ENCODE measurements at places on chromosomes 6 and 20.

DNA sequence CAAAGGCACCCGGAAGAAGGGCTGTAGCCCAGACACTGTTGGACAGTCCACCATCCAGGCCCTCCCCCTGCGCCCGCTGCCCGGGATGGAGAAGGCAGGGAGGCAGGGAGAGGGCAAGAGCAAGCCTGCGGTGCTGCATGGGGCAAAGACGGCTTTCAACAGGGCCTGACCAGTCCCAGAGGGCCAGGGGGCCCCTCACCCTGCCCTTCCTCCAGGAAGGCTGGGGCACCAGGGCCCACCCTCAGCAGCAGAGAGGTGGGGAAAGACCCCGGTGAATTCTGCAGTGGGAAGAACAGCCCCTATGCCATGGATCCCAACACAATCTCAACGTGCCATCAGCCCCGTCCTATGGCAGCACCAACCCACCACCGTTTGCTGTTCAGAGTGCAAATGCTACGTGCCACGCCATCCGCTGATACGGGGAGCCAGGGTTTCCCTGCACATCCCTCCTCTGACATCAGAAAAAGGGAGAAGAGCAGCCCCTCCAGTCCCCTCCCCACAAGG, 41.1 kb downstream of the RRBP1 start:
- no peak overlapping the region for H3K27ac ChIP-seq
- no peak for DNase-seq
- no peaks in the 10 kb centered on the region for H3K27me3 ChIP-seq
- no peak overlapping the region for H3K4me3 ChIP-seq
- H3K4me1 ChIP-seq: no peaks in the 10 kb centered on the region
- no peaks in the 10 kb centered on the region for H3K36me3 ChIP-seq

DNA sequence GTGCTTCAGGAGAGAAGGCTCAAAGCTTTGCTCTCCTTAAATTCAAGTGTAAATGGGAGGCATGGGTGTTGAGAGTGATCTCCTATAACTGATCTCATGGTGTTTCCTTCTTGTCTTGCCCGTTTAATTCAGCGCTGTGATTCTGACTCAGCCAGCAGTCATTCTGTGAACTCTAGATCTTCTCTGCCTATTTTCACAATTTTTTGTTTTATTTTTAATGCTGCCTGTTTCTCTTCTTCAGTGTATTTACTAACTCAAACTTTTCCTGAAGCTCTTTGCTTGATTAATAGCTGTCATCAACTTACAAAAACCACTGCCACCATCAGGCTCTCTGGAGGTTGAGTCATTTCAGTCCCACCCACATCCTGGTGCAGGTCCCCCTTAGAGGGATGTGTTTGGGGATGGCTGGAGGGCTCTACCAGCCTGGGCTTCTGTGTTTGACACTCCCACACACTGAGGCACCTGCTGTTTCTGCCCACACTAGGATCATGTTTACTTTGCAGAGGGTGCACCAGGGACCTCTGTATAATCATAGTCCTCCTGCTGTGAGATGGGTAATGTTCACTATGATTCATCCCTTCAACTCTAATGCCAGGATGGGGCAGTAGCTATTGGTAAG, 94.0 kb downstream of the SHLD1 start:
- peak overlapping the region; percentile 85 for H3K27ac ChIP-seq
- peaks cover 1% of the 10 kb centered on the region for H3K36me3 ChIP-seq
- H3K4me1 ChIP-seq: peaks cover 62% of the 10 kb centered on the region
- H3K4me3 ChIP-seq: peak overlapping the region; percentile 30

GRCh38 chr20:58103517-58103904, 124.9 kb downstream of the ANKRD60 start:
- H3K36me3 ChIP-seq: no peaks in the 10 kb centered on the region
- H3K4me1 ChIP-seq: peaks cover 4% of the 10 kb centered on the region
- peaks cover 28% of the 10 kb centered on the region for H3K27me3 ChIP-seq
- H3K4me3 ChIP-seq: no peak overlapping the region

- H3K27me3 ChIP-seq: peaks cover 2% of the 10 kb centered on the region
- no peak overlapping the region for H3K27ac ChIP-seq
- peaks cover 2% of the 10 kb centered on the region for H3K4me1 ChIP-seq
- H3K4me3 ChIP-seq: no peak overlapping the region
- H3K36me3 ChIP-seq: no peaks in the 10 kb centered on the region
These were observed 28.4 kb upstream of the GCLC start for GRCh38 chr6:53573299-53573698.

GRCh38 chr20:32333181-32333987, 24.7 kb upstream of the ASXL1 start:
- DNase-seq: peak; percentile 63
- peaks cover 61% of the 10 kb centered on the region for H3K36me3 ChIP-seq
- peaks cover 55% of the 10 kb centered on the region for H3K4me1 ChIP-seq
- peak overlapping the region; percentile 90 for H3K27ac ChIP-seq
- peak overlapping the region; percentile 34 for H3K4me3 ChIP-seq
- no peaks in the 10 kb centered on the region for H3K27me3 ChIP-seq

DNA sequence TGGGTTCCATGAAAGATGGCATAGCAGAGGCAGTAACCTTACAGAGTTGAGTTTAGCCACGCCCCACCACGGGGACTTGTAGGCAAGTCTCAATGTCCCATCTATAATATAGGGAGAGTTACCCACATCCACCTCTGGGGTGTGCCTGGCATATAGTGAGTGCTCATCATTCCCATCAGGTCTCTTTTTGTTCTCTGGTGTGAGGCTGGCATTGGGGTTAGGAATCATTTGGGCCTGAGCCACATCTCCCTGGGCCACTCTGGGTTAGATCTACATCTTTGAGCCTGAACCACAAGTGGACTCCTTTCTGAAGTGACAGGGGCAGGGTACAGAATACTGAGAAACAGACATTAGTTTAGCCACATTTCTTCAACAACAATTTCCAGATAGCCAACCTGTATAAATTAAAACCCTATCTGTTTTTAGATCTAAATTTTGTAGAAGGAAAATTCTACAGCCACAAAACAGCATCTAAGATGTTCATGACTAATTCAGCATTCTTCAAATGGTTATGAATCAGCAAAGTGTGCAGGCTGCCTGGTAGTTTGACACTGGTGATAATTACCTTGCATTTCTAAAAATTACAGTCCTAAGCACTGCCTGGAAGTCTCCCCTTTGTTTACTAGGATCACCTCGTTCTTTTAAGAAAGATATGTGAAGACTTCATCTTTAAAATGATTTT, 20.1 kb downstream of the RNF24 start:
- peak overlapping the region; percentile 68 for H3K27ac ChIP-seq
- H3K4me3 ChIP-seq: no peak overlapping the region
- peaks cover 4% of the 10 kb centered on the region for H3K36me3 ChIP-seq
- peak; percentile 50 for DNase-seq
- no peaks in the 10 kb centered on the region for H3K27me3 ChIP-seq
- H3K4me1 ChIP-seq: peaks cover 51% of the 10 kb centered on the region

DNA sequence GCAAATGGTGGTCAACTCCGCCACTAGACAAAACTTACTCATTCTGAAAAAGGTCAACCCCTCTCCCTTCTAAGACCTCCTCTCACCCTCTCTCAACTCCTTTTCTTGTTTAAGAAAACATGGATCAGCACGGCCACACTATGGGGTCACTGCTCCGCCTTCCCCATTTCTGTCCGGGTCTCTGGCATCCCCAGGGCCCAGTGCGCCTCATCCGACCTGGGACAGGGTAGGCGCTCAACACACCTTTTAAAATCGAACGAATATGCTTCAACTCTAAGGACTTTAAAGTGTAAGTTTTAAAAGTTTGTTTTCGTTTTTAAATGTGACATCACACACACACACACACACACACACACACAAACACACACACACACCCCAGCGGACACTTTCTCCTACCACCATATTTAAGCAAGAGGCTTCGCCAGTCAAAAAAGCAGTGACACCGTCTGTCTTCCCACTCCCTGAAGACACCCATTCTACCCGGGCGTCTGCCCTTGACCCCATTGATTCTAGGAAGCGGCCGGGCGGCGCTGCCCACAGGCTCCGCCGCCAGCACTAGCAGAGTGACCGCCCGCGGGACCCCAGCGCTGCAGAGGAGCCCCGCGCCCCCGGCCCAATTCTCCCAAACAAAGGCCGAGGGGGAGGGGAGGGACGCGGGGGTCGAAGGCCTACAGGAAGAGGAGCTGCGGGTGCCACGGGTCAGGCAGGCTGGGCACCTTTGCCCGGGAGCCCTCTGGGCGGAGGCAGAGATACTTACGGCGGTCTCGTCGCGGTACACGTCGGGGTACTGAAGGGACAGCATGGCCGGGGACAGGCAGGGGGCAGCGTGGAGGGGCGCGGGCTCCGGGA, 568 bp downstream of the PREP start:
- peaks cover 3% of the 10 kb centered on the region for H3K36me3 ChIP-seq
- peak overlapping the region; percentile 85 for H3K4me3 ChIP-seq
- H3K27ac ChIP-seq: peak overlapping the region; percentile 86
- H3K4me1 ChIP-seq: peaks cover 66% of the 10 kb centered on the region

DNA sequence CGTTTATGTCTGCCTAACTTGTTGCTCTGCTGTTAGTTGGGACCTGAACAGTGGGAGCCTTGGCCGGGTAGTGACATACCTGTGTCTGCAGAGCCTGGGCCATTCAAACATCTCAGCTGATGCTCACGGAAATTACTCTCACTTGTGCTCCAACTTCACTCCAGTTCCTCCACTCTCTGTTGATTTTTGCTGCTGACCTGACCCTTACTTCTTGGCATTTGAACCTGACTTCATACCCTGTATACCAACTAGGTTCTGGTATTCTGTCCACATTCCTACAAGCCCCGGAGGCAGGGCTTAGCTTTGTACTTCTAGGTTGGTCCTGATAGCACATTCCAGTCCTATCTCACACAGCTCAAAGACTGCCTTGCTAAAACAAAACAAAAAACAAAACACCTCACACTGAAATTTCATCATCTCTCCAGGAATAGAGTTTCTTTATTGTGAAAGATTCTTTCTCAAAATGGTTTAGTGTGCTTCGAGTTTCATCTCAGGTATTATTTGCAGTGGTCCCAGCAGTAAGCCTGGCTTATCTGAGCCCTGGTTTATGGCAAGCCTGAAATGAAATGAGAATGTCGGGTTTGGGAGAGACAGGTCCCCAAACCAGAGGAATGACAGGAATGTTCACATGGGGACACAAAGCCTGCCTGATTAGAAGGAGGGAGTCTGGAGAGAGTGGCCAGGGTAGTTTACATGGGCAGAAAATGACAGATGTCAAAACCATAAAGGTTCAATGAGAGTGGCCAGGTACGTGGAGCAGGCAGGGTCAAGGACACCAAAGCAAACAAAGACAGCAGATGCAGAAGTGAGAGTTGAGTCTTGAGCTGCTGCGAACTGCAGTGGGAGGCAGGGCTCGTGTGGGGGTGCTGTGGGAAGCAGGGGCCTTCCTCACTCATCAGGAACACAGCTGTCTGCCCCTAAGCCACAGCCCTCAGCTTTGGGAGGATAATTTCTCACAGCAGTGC, 174.2 kb upstream of the HDAC2 start:
- no peak overlapping the region for H3K27ac ChIP-seq
- H3K27me3 ChIP-seq: peaks cover 3% of the 10 kb centered on the region
- H3K36me3 ChIP-seq: no peaks in the 10 kb centered on the region
- DNase-seq: no peak
- H3K4me1 ChIP-seq: no peaks in the 10 kb centered on the region

GRCh38 chr6:122620428-122620827, 10.2 kb downstream of the PKIB start:
- DNase-seq: no peak
- no peaks in the 10 kb centered on the region for H3K4me1 ChIP-seq
- no peak overlapping the region for H3K4me3 ChIP-seq
- peaks cover 16% of the 10 kb centered on the region for H3K27me3 ChIP-seq

GRCh38 chr6:9623985-9624384, 790.9 kb downstream of the TFAP2A start:
- no peak overlapping the region for H3K4me3 ChIP-seq
- no peaks in the 10 kb centered on the region for H3K27me3 ChIP-seq
- H3K4me1 ChIP-seq: no peaks in the 10 kb centered on the region
- H3K36me3 ChIP-seq: no peaks in the 10 kb centered on the region

DNA sequence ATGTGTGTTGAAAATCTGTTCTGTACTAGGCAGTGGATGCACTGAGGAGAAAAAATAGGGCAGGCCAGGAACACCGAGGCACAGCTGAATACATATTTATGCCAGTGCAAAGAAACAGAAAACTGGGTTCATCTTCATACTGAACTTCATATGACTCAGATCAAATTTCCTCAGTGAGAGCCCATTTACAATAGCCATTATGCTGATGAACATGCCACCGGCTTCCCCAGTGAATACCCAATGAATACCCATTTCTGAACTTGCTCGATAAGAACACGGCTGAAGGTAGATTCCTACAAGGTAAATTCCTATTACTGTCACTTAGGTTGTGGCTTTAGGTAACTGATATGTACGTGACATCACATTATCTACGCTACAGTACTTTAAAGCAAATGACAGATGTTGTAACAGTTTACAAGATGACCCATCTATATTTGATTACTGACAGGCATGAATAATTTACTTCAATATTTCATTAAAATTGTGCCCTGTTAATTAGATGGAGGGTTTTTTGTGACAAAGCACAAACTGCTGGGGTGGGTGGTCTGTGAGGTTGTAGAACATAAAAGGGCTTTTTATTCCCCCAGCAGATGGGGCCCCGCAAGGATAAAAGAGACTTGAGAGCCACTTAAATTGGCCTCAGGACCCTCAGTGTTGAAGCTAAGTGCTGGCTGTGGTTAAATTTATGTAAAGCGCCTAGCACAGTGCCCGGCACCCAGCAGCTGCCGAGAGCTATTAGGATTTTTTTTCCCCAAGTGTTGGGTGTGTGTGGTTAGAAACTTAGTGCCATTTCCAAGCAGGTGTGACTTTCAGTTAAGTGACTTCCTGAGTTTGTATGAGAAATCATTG, 264.5 kb downstream of the CD83 start:
- H3K36me3 ChIP-seq: peaks cover 2% of the 10 kb centered on the region
- DNase-seq: peak; percentile 8
- no peak overlapping the region for H3K27ac ChIP-seq
- no peaks in the 10 kb centered on the region for H3K27me3 ChIP-seq
- peaks cover 43% of the 10 kb centered on the region for H3K4me1 ChIP-seq
- H3K4me3 ChIP-seq: no peak overlapping the region

DNA sequence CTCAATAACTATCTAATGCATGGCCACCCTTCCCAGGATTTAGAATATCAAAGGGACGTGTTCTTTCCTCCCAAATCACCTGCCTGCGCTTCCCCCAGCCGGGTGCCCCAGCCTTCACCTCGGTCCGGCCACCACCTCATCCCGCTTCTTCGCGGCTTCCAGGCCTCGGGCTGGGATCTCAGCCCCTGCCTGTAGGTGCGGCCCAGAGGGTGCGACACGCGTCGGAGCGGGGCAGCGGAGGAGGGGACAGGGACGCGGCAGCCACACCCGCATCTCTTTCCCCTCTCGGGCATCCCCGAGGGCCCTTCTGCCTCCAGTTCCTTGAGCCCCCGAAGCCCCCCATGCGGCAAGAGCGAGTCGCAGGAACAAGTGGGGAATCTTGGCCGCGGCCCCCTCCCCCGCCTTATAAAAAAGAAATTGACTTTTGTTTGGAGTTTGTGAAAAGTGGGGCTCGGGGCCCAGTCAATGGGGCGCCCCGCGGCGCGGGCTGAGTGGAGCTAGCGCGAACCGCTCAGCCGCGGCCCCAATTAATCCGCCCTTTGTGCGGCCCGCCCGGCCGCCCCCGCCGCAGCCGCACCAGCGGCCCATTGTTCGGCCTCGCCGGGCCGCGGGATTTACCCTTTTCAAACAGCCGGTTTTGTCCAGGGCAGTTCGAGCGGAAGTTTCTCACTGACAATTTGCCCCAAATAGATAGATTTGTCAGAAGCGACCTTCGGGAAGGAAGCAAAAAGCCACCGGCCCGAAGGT, 8.4 kb upstream of the NR2E1 start:
- H3K27ac ChIP-seq: no peak overlapping the region
- H3K36me3 ChIP-seq: no peaks in the 10 kb centered on the region
- peaks cover 69% of the 10 kb centered on the region for H3K27me3 ChIP-seq
- H3K4me3 ChIP-seq: no peak overlapping the region
- peaks cover 13% of the 10 kb centered on the region for H3K4me1 ChIP-seq
- no peak for DNase-seq

GRCh38 chr20:49813305-49813974, 812 bp downstream of the SLC9A8 start:
- peak overlapping the region; percentile 98 for H3K27ac ChIP-seq
- peaks cover 29% of the 10 kb centered on the region for H3K36me3 ChIP-seq
- peaks cover 33% of the 10 kb centered on the region for H3K4me1 ChIP-seq
- peak overlapping the region; percentile 94 for H3K4me3 ChIP-seq
- no peaks in the 10 kb centered on the region for H3K27me3 ChIP-seq
